ENCODE measurements at places on chromosomes 5 and 9. TPM values are rescaled to one million over a fixed set of nuclear protein-coding genes. Genes with fewer than 3 reads are reported as not detected.

HACD4 gene
- total RNA-seq, result 0.44 TPM

FOXD4L4 gene
- 0.38 TPM for total RNA-seq

PRRX2 gene
- total RNA-seq, result not detected

PCDHA9 gene
- 0.06 TPM for total RNA-seq

FAM169A gene
- total RNA-seq, result 4.3 TPM

VPS13A gene
- 16.7 TPM for total RNA-seq

IFNA13 gene
- not detected for total RNA-seq

NREP gene
- 22.0 TPM for total RNA-seq

CCL21 gene
- total RNA-seq, result 0.76 TPM

INSYN2B gene
- total RNA-seq, result 0.81 TPM

SLC25A2 gene
- total RNA-seq, result 0.16 TPM

FAM221B gene
- not detected for total RNA-seq

FGD3 gene
- total RNA-seq, result not detected

ARL10 gene
- total RNA-seq, result 5.8 TPM

JAK2 gene
- total RNA-seq, result 8.9 TPM

GMCL2 gene
- total RNA-seq, result not detected

TLX3 gene
- total RNA-seq, result not detected

MAMDC4 gene
- 6.2 TPM for total RNA-seq

PCDHB13 gene
- total RNA-seq, result 3.3 TPM

TMEM203 gene
- 17.2 TPM for total RNA-seq

FGF10 gene
- not detected for total RNA-seq

GARIN3 gene
- not detected for total RNA-seq

CCNJL gene
- total RNA-seq, result 3.2 TPM

GOLGA1 gene
- 7.4 TPM for total RNA-seq
